ENCODE measurements at places on chromosomes 3 and 15.

GRCh38 chr15:93257920-93258319, 168.9 kb upstream of the RGMA start:
- no peak for DNase-seq

GRCh38 chr15:62362608-62363007, 197.5 kb upstream of the C2CD4B start:
- DNase-seq = no peak

GRCh38 chr15:38479756-38480155, 25.8 kb downstream of the FAM98B start:
- DNase-seq = no peak

GRCh38 chr15:88479169-88479568, 11.7 kb downstream of the MRPS11 start:
- no peak for DNase-seq

- DNase-seq = peak; percentile 19
These were observed 45.6 kb downstream of the DLEC1 start for GRCh38 chr3:38084334-38085310.

DNA sequence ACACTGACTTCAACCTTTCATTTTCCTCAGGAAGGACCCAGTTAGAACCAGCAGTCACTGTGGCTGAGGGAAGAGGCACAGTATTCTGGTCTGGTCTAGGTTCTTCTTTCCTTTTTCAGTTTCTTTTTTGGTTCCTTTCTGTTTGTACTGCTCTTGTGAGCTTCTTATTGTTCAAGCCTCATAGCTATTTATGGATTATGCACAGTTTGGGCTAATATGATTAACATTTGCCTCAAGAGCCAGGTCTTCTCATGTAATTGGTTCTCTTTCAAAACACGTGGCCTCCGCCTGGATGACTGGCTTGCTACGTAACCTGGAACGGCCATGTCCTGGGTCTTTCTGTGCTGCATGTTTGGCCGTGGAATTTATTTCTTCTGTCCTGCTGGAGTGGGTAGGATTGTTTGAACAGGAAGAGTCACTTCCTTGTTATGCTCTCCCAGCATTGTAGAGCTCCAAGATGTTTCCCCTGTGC, 43.3 kb downstream of the RBMS3 start:
- no peak for DNase-seq

GRCh38 chr3:66803206-66803605, 194.9 kb upstream of the KBTBD8 start:
- no peak for DNase-seq

DNA sequence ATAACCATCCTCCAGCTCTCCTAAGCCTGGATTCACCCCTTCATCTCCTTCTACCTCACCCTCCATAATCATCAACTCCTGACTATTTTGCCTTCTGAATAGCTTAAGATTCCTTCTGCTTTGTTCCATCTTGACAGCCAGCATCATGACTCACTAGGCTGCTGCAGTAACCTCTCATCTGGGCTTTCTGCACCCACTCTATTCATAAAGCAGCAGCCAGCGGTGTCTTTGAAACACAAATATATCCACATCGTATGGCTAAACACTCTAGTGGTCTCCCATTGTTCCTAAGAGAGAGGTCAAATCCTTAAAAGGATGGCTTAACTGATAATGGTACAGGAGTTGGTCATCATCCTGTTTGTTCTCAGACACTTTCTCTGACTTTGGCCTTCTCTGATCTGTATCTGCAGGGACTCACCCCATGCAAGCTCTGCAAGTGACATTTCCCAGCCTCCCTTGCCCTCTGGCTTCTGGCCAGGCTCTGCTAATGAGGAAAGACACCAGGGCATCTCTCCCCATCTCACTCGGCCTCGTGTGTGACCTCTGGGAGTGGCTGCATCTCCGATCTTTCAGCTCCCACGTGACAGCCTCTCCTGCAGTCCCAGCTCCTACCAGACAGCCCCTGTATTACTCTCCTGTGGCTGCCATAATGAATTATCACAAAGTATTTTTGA, 6.2 kb downstream of the GRK7 start:
- no peak for DNase-seq

Measured in activated naive CD4-positive, alpha-beta T cell treated with Interleukin-2 at 50 U/mL for 16 hours (primary cell).